A673 (cell line): ENCODE measurements at places on chromosomes 6 and 20. TPM values are rescaled to one million over a fixed set of nuclear protein-coding genes. Genes with fewer than 3 reads are reported as not detected.

CDH22 gene
- not detected in 2 replicates for total RNA-seq

MRPL14 gene
- 78.8 and 80.4 TPM in 2 replicates for total RNA-seq

C6orf141 gene
- 9.7 and 11.7 TPM in 2 replicates for total RNA-seq

ANKRD6 gene
- total RNA-seq: 25.4 and 36.4 TPM in 2 replicates

RBBP8NL gene
- not detected in 2 replicates for total RNA-seq

SCRT2 gene
- 0.50 and 0.69 TPM in 2 replicates for total RNA-seq

GPR6 gene
- not detected in 2 replicates for total RNA-seq

C20orf144 gene
- 0.13 and 0.22 TPM in 2 replicates for total RNA-seq
